ENCODE measurements at places on chromosomes 1 and 21. TPM values are rescaled to one million over a fixed set of nuclear protein-coding genes. Genes with fewer than 3 reads are reported as not detected.

- no peak for DNase-seq
Measured at GRCh38 chr1:180611016-180611930, 20.5 kb upstream of the XPR1 start.

DNA sequence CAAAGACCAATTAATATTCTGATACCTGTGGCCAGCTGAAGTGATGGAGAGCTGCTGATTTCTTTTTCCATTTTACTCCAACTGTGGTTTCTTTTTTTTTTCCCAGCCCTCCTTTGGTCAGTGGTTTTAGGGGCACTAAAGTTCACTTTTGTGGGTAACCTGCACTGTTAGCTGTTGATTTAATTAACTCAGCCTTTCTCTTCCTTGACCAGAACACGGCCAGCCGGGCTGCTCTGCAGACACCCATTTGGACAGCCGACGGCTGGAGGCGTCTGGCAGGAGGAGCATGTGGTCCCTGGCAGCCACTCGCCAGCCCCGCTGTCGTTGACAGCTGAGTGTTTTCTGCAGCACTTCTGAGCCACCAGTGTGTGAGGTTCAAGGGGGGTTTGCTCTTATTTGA, 136.2 kb upstream of the RUNX3 start:
- DNase-seq, result no peak

DNA sequence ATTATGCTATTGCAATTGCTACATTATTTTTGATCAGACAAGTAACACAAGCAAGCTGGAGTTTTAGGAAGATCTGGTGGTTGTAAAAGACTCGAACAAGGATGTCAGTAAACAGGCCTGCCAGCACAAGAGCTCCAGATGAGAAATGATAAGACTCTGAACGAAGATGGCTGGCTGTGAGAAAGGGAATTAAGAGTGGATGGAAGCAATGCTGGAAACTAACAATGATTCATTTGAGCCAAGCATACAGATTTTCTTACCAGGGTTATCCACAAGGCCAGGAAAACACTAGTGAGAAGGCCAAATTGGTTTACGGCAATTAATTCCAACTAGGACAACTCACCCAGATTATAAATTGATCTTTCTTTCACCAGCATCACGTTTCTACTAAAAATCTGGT, 54.2 kb downstream of the NRIP1 start:
- no peak for DNase-seq

DNA sequence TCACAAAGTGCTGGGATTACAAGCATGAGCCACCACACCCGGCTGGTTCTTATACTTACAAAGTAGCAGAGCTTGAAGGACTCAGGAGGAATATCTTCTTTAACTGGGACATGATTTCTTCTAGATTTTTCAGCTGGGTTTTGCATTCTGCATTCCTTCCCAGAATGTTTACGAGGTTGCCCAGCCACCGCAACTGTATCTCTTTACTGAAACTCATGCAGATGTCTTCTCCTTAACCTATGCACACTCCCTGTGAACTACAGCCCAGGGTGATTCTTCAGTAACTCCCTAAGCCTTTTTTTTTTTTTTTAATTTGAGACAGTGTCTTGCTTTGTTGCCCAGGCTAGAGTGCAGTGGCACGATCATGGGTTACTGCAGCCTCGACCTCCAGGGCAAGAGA, 8.7 kb upstream of the DOP1B start:
- no peak for DNase-seq

DNA sequence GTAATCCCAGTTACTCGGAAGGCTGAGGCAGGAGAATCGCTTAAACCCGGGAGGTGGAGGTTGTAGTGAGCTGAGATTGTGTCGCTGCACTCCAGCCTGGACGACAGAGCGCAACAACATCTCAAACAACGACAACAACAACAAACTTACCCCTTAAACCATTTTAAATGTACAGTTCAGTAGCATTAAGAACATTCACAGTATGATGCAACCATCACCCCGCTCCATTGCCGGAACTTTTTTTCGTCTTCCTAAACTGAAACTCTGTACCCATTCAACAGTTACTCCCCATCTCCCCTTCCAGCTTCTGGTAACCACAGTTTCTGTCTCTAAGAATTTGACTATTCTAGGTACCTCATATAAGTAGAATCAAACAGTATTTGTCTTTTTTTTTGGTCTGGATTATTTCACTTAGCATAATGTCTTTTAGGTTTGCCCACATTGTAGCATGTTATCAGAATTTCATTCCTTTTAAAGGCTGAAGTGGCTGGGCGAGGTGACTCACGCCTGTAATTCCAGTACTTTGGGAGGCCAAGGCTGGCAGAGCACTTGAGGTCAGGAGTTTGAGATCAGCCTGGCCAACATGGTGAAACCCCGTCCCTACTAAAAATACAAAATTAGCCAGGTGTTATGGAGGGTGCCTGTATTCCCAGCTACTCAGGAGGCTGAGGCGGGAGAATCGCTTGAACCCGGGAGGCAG, 19.6 kb downstream of the CA6 start:
- no peak for DNase-seq

- no peak for DNase-seq
Measured at GRCh38 chr1:30524840-30525617, 198.4 kb downstream of the MATN1 start.

DNA sequence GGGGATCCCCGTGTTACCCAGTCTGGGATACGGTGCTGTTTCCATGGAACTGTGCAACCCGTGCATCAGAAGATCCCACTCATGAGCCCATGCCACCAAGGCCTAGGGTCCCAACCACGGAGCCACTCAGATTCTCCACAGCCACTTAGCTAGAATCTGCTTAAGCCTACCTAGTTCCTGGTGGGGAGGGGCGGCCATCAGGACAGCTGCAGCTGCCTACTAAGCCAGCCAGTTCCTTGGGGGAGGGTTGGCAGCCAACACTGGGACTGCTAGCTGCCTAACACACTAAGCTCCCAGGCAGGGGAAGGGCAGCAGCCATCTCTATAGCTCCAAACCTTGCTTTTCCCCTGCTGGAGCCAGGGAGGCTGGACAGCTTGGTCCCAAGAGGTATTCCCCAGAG, 549.2 kb upstream of the BRINP3 start:
- no peak for DNase-seq

DNA sequence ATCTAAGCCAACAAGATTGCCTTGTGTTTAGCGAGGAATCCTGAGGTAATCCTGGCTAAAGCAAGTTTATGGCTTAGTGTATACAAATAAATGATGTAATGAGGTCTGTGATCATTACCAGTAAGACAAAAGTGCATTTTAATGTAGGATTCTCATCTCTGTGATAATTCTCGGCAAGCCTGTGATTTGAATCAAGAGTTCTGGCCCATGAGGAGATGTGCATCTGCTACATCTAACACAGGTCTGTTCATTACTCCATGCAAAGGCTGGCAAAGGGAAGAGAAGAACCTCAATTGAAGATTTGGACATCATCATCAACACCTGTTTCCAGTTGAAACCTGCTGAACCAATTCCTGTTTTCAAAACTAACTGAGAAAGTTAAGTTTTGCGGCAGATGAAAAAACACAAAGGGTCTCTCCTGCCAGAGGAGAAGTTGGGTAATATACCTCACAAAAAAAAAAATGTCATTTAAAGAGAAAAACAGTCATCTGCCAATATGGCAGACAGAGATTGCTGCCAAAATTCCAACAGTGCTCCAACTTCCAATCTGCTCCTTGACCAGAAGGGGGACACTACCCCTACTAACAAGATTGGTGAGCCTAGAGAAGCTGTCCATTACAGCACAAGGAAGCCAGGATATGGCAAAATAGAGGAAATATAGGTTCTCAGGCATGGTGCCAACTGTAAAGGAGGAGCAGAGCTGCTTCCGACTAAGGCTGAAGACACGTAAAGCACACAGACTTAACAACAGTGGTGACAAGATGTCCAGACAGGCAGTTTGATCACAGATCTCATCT, 453.7 kb downstream of the TTLL7 start:
- DNase-seq, result no peak

- no peak for DNase-seq
Measured at GRCh38 chr1:6385488-6386191, 7.9 kb downstream of the ACOT7 start.

DNA sequence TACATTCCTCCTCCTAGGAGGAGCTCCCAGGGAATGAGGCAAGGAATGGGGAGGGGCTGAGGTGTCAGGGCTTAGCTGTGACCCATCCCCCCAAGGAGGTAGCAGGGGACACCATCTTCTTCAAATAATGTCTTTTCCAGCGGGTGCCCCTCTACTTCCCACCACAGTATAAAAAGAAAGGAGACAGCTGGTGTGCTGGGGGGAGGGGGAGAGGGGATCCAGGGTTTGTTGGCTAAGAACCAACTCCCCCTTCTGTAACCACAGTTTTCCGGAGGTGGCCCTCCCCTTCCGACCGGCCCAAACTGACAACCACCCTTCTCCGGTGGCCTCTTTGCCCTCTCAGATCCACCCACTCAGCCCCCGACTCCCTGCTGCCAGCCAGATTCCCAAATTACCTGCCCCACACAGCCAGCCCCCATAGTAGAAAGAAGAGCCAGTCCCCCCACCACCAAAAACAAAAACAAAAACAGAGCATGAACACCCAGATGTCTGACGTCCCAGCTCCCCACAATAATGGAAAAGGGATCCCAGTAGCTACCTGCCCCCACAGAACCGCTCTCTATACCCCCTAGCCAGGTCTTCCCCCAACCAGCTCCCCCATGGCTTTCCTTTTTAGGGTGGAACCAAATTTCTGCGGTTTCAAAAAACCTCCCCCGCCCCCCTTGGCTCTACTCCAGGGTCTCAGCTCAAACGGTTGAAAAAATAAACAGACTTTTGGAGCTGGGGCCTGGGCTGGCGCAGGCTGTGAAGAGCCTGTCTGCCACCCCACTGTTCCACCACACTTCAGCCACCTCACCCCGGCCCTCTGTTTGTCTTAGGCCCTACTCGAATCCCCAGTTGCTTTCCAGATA, 2.1 kb downstream of the ARHGEF2 start:
- DNase-seq, result peak; percentile 77

DNA sequence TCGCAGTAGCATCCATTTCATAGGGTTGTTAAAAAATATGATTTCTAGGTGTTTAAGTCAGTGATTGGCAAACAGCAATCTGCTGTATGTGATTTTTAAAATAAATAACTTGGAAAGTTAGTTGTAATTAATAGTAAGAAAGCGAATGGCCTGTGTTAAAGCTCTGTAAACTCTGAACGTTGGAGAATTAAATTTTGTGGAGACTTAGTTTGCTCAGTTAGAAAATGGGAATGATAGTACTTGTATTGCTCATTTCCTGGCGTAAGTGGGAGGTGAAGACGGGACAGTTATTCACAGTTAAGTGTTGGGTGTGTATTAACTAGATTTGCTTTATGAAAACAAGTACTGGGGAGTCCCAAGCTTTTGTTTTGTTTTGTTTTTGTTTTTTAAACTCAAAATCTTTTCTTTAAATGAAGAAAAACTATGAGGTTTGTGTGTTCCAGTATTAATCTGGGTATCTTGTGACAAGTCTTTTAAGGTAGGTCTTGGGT, 995 bp downstream of the CACYBP start:
- DNase-seq, result no peak

DNA sequence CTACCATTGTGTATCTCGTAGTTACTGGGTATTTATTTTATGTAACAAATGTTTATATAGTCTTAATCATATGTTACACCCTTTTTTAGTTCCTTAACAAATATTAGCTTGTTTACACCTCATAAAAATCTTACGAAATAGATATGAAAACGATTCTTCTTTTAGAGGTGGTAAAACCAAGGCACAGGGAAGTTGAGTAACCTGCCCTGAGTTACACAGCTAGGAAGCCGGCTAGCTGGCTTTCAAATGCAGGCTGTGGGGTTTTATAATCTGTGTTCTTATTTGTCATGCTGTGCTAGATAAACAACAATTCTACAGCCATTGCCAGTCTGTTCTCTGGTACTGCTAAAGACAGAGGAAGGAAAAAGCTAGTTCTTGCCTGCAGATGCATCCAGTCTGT, 109.6 kb downstream of the NOS1AP start:
- DNase-seq, result no peak

DNA sequence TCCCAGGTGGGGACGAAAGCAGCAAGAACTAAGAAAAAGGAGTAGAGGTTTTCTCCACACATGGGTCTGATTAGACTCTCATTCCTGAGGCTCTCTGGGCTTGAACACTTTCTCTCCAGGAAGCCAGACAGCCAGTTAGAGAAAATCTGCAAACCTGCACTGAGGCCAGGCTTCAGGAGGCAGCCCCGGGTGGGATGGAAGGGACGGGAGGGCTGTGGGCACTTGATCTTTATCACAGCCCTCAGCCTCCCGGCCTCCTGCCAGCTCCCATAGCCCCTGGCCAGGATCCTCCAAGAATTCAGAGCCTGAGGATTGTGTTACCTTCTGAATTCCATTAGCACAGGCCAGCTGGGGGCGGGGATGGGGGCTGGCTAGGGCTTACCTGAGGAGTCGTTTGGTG, 40.1 kb downstream of the SERTAD4 start:
- DNase-seq, result peak; percentile 33

- DNase-seq, result no peak
Measured at GRCh38 chr21:44718571-44718970, 7.2 kb upstream of the TSPEAR start.

GRCh38 chr1:34176830-34177603, at the start of gene C1orf94:
Gene C1orf94 (plus strand): TSS chr1:34176907. CDS start chr1:34177790, 883 bp downstream.
- DNase-seq, result no peak

DNA sequence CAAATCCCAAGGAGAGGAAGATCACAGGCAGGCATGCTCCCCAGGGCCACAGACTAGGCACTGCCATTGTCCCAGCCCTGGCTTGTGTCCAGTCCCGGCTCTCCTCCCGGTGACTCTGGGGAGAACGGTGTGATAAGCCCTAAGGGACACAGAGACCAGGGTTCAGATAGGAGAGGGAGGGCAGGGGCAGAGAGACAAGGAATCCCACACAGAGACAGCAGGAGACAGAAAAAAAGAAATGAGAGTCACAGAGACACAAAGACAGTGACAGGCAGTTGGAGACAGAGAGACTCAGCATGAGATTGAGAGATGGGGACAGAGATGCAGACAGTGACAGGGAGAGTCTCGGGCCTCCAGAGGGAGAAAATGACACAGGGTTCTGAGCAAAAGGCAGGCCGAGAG, 361 bp downstream of the INSRR start:
- DNase-seq, result no peak

- no peak for DNase-seq
Measured at GRCh38 chr1:164719676-164720439, 160.9 kb downstream of the PBX1 start.

DNA sequence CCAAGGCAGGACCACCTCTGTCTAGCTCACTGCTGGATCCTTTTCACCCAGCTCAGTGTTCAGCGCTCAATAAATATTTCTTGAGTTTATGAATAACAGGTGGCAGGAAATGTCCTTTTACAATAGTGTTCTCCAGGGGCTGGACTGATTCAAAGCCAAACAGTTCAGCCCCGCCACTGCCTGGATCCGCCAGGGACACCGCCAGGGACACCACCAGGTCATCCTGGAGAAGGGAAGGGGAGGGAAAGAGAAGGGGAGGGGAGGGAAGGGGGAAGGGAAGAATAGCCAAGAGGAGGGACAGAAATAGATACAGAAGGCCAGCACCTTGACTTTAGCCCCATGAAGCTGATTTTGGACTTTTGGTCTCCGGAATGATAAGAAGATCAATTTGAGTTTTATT, 255.6 kb downstream of the GRIK3 start:
- DNase-seq, result peak; percentile 20

- DNase-seq, result no peak
Measured at GRCh38 chr1:20899154-20899972, 112.3 kb upstream of the HP1BP3 start.

Gene MINDY1
- 20.9 TPM for polyA plus RNA-seq

Gene CATSPERE
- polyA plus RNA-seq, result 0.51 TPM

Gene S100A1
- polyA plus RNA-seq, result not detected

Gene GJC2
- polyA plus RNA-seq, result 0.84 TPM

Gene RGS8
- polyA plus RNA-seq, result 0.14 TPM

Gene FCGR2B
- polyA plus RNA-seq, result 0.11 TPM

Gene CFAP126
- polyA plus RNA-seq, result 0.73 TPM

Gene SPOCD1
- polyA plus RNA-seq, result 0.09 TPM

Gene DMRTB1
- polyA plus RNA-seq, result not detected

Gene ZP4
- polyA plus RNA-seq, result not detected

Gene DENND2C
- polyA plus RNA-seq, result 8.3 TPM

Gene OR2T3
- not detected for polyA plus RNA-seq
